ENCODE measurements at places on chromosomes 5 and 9.

DNA sequence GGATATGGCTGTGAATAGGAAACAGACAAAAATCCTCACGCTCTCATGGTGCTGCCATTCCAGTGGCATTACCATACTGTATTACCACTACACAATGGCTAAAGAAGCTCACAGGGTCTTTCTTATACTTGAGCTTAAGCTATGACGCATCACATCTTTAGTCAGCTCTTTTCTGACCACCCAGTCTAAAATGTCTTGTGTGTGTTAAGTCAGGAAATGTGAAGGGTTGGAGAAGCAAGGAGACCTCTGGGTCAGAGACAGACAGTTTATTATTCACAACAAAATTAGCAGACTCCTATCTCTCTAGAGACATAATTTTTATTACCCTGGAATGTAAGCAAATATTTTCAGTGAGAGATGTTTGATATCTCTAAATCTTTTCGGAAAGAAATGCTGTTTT lies 1583.2 kb upstream of the WWC1 start:
- DNase-seq: no peak

DNA sequence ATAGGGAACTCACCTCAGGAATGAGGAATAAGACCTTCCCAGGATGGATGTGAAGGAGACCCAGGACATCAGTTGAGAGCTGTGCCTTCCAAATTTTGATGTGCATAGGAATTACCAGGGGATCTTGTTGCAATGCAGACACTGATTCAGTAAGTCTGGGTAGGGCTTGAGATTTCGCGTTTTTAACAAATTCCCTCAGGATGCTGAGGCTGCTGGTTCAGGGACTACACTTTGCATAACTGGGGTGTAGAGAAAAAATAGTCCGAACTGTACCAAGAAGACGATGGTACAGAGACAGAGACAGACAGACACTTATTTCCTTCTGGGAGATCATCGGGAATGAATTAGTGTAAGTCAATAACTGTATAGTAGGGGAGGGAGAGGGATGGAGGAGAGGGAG lies 82.3 kb upstream of the FREM1 start:
- no peak for DNase-seq

- DNase-seq: no peak
Observed at GRCh38 chr5:132301344-132302271, 7.4 kb downstream of the SLC22A4 start.

GRCh38 chr5:21862986-21863385 lies 990.2 kb downstream of the CDH12 start:
- no peak for DNase-seq

- no peak for DNase-seq
Observed at GRCh38 chr9:118962426-118962825, 406.8 kb downstream of the BRINP1 start.

- no peak for DNase-seq
Observed at GRCh38 chr9:19510907-19511306, 102.1 kb downstream of the ACER2 start.

GRCh38 chr5:151779531-151780125 lies 7.9 kb downstream of the G3BP1 start:
- DNase-seq: no peak

DNA sequence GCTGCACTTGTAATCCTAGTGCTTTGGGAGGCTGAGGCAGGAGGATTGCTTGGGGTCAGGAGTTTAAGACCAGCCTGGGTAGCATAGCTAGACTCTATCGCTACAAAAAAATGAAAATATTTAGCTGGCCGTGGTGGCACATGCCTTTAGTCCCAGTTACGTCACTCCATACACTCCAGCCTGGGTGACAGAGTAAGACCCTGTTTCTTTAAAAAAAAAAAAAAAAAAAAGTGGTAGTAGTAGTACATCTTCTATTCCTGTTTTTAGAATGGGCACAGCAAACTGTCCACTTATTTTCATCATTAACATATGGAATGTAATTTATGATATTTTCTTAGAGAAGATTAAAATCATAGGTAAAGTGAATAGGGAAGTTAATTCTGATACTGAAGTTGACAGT lies 48.2 kb downstream of the TRIO start:
- DNase-seq: no peak
